ENCODE measurements at places on chromosomes 7 and 10.

- DNase-seq, result no peak
Observed at GRCh38 chr7:47433564-47433895, 148.4 kb downstream of the TNS3 start.

DNA sequence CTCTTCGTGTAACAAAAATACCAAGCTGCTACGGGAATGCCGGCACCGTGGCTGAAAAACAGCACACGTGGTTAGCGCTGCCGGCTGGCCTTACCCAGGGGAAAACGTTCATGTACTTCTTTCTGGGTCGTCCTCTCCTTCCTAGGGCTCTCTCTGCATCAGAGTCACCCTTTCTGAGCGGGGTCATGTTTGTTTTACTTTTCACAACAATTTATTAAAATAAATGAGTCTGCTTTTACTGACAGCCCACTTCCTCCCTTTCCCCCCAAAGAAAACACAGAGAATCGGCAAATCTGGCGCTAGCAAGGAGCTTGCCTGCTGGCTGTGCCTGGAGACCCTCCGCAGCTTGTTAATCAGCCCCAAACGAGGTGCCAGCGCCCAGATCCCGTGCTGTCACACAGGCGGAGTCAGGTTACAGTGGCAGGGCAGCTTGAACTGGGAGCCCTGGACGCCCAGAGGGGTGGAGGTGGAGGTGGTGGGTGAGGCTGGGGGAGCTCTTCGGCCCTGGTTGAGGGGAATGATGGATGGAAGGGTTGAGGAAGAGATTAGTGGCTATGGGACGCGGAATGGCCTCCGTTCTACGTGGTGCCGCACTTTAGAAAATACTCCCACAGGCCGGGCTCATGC is 162.2 kb upstream of the TNS3 start:
- DNase-seq, result no peak

GRCh38 chr10:79250259-79250658 is 97.0 kb upstream of the PPIF start:
- DNase-seq, result no peak

DNA sequence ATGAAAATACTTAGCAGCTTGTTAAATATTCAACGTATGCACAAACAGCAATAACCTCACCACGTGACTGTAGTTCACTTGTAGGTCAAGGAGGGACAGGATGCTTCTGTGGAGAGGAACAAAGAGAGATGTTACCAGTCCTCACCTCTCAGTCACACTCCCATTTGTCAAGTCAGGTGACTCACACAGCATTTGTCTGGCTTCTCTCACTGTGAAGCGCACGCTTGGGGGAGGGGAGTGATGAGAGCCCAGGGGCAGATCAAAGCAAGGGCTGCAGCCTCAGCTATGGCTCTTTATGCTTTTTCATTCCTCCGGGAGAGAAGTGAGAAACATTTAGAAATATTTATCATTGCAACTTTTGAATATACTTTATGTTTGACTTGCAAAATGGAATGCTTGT is 2.9 kb upstream of the RBM20 start:
- no peak for DNase-seq

GRCh38 chr10:103445767-103446567 is 6.2 kb downstream of the CALHM2 start:
- DNase-seq, result no peak

DNA sequence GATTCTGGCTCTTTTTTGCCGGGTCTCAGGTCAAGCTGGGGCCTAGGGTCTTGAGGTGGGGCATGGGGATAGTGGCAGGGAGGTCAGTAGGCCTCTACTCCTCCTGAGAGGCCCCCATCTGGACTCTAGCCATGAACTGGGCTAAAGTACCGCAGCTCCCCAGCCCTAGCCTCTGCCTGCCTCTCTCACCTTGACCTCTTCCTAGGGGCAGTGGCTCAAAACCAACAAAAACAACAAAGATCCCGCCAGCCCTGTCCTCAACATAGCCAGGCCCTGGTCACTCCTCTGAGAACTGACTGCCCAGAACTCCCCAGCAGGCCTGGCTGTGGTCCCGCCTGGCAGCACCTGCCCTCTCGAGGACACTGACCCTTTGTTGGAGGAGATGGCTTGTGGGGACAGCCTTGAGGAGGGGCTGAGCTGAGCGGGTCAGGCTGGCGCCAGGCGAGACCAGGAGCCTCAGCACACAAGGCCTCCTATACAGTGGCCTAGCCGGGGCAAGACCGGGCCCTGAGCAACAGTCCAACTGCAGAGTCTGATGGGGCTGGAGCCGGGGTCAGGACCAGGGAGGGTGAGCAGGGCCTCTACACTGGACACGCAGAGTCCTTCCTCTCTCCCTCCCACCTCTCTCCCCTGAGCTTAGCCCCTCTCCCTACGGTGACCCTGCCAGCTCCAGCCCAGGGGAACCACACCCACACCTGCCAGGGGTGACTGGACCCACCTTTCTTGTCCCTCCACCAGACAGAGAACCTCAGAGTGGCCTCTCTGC is 11.6 kb upstream of the PPIF start:
- no peak for DNase-seq

- no peak for DNase-seq
Observed at GRCh38 chr7:30645661-30646060, 36.6 kb downstream of the CRHR2 start.

- no peak for DNase-seq
Observed at GRCh38 chr7:105156731-105157130, 142.7 kb downstream of the KMT2E start.

- DNase-seq, result no peak
Observed at GRCh38 chr7:25996006-25996408, 156.0 kb upstream of the NFE2L3 start.
